ENCODE measurements at places on chromosomes 6 and 20.

DNA sequence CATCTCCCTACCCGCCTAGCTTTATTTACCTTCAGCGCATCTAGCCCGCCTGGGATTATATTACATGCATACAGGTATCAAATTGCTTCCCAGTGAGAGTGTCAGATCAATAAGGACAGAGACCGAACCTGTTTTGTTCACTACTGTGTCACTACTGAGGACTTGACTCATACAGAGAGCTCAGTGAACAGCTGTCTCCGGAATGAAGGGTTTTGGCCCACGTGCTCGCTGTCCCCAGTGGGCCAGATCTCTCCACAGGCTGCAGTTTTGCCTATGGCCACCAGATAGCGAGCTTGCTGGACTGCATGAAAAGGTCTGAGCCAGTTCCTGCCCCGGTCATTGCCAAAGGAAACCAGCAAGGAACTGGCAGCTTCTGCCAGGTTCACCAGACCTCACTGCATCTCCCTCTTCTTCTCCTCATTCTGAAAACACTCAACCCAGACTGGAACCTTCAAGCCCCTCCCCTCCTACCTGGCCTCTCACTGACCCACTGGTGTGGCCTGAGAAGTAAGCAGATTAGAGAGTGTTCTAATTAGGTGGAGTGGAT lies 150.8 kb downstream of the ZMYND8 start:
- DNase-seq: peak; percentile 36

DNA sequence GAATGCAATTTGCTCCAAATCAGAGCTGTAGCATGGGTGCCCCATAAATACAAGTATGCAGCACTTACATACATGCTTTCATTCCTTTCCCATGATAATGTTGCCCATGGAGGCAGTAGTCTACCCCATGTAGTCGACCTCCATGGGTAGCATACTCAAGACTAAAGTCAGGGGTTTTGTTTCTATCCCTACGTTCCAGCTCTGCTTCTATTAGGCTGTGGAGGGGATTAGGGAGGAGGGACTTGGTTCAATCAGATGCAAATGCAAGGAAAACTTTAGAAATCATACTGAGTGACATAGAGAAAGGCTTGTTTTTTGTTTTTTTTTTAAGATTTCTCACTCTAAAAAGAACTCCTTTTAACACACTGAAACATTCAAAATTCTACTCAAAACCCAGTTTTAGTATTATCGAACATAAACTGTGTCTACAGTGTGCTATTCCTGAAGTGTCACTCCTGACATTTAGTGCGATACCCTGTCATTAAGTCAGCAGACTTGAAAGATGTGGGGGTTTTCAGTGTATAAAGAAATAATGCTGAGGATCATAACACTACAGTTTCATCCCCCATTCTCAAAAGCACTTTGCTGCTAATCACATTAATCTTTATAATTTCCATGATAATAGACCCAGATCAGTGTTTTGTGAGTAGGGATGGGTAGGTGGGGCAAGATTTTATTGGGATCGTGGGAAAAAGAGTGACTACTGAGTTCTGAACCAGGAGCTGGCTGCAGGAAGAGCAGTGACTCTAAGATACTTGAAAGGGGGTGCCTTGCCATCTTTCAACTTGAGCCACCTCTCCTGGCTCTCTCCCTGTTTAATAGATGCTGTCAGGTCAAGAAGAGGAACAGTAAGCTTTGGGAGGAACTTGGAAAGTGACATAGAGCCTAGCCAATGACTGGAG lies 40.4 kb upstream of the SCML4 start:
- DNase-seq: no peak

DNA sequence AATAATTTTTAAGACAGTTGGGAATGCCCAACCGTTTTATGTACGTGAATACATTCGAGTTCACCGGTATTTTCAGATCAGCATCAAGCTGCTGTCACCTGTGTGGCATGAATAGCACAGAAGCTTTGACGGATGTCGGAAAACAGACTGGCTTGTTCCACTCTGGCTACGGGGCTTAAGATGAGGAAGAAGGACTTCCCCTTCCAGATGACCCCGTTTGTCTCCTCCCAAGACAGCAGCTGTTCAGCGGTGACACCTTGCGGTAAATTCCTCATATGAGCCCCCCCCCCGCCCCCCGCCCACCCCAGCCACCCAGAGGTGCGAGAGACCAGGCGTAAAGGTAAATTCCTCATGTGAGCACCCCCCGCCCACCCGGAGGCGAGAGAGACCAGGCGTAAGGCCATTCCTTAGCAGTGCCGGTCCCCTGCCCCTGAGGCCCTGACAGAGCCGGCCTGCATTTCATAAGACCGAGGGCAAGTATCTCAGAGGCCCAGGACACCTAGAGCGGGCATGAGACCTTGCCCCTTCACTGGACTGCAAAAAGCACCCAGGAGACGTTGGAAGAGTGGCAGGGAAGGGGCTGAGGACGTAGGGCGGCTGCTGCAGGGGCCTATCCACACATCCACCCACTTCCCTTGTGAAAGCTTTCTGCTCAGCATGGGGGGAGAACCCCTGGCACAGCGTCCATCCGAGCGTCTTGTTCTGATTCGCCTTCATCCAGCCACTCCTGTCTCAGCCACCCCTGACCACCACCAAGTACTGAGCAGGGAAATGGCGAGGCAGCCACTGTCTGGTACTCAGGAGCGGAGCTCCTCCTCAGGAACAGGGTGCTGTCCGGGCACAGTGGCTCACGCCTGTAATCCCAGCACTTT lies 7.3 kb upstream of the PCMTD2 start:
- DNase-seq: no peak

GRCh38 chr6:106885679-106886078 lies 88.8 kb downstream of the CD24 start:
- no peak for DNase-seq

GRCh38 chr6:44156494-44157151 lies 2.0 kb upstream of the CAPN11 start:
- DNase-seq: no peak

DNA sequence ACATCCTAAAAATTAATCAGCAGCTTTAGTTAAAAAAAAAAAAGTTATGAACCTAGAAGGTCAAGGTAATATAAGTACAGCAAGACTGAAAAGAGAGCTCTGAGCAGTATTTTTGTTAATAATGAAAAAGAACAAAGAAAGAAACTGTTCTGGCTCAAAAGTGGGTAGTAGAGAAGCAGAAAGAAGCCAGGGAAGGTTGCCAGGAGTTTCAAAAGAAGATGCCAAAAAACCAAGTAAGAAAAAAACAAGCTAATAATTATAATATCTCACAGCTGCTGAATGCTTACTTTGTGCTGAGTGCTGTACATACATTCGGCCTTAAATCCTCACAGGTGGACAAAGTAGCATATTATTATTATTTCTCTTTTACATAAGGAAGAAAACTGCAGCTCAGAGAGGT lies 31.9 kb downstream of the NRSN1 start:
- DNase-seq: no peak

- DNase-seq: no peak
These were observed 42.5 kb upstream of the HBS1L start for GRCh38 chr6:135097172-135097571.

- no peak for DNase-seq
These were observed 55.0 kb upstream of the IYD start for GRCh38 chr6:150313781-150314180.

DNA sequence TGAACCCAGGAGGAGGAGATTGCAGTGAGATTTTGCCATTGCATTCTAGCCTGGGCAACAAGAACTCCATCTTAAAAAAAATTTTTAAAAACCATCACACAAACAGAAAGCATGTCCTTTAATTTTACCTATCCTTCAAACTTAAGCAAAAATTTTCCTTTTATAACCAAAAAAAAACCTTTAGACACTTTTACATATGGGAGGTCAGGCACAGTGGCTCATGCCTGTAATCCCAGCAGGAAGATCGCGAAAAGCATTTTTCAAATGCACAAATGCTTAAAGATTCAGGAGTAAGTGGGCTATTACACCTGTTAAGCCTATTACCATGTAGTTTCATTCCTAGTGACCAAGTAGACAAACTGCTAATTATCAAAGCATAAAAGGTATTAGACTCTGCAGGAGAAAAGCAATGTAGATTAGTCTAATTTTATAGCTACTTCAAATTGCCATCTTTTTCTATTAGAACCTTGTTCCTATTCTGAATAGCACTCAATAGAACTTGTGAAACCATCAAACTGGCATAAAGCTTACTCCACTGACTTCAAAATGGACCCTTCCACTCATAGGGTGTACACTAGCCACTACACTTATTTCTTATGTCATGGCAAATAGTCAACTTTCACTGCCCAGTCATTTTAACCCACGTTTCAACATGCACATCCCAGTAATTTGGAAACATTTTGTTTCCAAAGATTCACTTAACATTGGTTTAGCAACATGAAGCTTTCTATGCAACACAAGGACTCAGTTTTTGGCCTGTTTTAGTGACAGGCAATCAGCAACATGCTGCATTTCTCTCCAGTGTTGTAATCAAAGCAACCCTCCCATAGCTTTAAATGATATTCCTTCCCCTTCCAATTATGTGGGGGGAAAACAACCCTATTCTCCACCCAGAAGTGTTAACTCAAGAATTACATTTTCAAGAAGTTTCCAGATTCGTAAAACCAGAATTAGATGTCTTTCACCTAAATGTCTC lies 4.0 kb downstream of the EEF1A1 start:
- DNase-seq: no peak

GRCh38 chr6:133408543-133408942 lies 167.4 kb downstream of the EYA4 start:
- no peak for DNase-seq
